ENCODE measurements at places on chromosomes 11 and 22.
A peak's percentile ranks its signal among the peaks of the same experiment; 100 is the strongest.

DNA sequence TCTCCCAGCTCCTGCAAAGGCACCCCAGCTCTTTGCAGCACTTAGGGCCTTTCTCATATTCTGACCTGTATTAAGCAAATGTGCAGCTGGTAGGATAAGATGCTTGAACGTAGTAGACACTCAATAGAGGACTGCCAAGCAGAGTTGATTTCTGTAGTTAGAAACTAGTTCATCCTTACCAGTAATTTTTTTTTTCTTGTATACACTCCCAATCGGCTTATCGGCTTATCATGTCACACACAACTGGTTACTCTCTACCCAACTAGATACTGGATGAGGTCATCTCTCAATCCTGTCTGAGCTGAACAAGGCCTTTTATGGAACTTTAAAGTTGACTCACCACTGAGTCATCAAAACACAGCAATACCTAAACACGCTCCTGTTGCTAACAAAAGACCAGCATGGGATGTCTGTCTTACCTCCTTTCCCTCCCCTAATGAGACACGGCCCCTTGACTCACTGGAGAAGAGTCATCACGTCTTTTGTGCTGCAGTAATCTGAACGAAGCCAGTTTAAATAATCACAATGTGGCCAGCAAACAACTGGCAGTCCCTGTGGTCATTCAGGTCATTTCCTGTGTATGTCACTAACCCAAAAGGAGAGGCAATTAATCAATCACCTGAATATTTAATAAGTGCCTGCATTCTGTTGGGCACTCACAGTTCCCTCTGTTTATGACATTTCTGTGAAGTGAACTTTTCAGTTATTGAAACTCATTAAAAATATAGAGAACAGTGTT lies 7.5 kb upstream of the WEE1 start:
- peak; percentile 100 for DNase-seq

DNA sequence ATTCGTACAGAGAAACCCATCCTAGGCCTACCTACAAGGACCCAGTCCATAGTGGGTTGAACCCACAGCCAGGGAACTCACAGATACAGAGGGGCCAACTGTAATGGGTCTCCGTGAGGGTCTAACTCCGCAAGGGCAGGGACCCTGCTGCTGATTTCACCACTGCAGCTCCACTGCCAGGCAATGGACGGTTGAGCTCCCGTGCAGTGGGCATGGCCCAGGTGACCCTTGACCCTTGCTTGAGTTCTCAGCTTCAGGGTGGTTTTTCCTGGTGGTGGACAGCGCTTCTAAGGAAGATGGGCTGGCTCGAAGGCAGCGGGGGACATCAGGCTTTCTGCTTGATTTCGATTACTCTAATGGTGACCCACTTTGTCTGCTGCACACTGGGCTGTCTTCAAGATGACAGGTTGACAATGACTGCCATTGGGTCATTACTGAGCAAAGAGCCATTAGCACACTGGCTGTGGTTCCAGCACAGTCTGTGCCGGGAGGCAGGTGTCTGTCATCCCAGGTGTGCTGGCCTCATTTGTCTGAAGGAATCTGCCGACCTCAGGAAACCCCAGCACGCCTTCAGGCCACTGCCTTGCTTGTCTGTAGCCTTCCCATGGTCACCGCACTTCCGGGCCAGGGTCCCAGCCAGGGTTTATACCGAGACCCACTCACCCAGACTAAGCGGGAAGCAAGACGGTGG lies 3.7 kb upstream of the GAL start:
- no peak for DNase-seq

DNA sequence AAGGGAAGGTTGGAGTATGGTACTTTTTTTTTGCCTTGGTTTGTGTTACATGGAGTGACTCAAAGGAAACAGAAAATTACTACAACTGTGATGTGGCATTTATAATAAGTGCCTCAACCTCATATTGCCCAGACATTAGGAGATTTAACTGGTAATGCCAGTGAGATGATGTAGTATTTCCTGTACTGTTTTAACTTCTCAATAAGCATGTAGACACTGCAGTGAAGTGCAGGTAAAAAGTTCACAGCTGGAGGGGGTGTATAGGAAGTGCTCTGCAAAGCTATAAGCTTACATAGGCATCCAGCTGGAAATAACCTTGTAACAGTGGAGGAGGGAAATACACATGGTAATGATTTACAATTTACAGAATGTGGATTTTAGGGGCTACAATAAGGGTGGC lies 138.2 kb upstream of the MTMR2 start:
- no peak for DNase-seq

DNA sequence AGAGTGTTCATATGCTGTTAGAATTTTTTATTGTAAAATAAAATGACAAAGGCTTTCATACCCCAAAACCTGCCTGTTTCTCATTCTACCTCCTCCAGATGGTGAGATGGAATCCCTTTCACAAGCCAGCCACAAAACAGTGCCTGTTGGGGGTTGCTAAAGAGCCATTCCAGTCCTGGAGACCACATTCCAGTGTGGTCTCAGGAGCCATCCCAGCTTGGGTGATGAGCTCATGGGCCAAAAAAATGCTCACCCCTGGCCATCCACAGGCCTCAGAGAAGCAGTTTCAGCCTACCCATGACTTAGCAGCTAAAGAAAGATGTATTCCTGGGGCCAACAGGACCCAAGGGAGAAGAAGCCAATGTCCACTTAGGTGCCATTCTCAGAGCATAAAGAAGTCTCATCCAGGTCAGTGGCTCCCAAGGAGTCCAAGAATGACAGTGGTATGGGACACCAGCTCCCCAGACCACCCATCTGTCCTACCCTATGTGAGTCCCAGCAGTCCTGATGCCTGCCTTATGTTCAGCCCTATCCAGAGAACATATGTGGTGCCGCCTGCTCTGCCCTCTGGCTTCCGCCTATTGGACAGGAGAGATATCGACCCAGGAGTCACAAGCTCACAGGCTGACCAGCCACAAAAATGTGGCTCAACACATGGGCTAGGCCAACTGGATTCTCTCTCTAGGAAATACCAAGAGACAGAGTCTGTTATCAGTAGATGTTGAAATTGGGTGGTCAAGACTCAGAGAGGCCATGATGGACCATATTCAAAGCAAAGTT lies 26.4 kb downstream of the C11orf91 start:
- DNase-seq = peak; percentile 41

DNA sequence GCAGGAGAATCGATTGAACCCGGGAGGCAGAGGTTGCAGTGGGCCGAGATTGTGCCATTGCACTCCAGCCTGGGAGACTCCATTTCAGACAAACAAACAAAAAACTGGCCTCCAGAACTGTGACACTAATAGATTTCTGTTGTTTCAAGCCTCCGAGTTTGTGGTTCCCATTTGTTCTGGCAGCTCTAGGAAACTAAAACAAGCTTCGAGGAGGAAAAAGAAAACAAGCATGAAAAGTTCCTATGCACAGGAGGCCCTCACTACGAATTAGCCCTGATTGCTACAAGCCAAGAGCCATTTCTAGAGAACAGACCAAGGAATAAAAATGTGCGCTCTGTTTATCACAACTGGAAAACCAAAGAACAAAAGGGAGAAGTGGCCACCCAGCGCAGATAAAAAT lies 47.8 kb upstream of the SHANK2 start:
- DNase-seq = no peak

DNA sequence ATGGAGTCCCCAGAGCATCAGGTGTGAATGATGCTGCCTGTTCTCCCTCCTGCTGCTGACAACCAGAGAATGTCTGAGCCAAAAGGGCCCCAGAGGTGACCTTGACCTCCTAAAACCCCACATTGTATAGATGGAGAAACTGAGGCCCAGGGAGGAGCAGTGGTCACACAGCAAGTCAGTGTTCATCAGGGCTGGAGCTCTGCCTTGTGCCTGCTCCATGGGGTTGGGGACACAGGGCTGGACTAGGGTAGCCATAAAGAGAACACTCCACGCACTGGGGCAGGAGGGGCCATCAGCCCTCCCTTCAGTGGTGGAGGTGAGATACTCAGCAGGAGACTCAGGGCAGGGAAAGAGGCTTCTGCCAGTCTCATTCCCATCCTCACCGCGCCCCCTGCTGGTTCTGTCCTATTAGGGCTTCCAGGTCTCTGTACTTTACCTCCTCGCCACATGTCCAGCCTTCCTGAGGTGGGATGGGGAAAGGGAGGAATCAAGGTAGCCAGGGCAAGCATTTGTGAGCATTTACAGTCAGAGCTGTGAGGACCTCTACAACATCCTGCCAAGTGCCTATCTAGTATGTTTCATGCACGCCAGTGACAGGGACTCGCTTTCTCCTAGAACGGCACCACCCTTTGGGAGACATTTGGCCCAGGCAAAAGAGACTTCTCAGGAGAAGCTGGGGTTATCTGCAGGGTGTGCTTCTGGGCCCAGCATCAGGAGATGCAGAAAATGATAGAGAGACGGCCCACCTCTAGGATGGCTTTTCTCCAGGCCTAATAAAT lies 43.2 kb downstream of the NEU3 start:
- DNase-seq = peak; percentile 72

GRCh38 chr22:24563246-24563645 lies 7.4 kb downstream of the SNRPD3 start:
- DNase-seq = no peak

Data from fibroblast of the aortic adventitia (primary cell).